Pericardium fibroblast (primary cell): ENCODE measurements at places on chromosomes 4 and X. TPM values are rescaled to one million over a fixed set of nuclear protein-coding genes. Genes with fewer than 3 reads are reported as not detected.

The GPR82 gene
- not detected in 2 replicates for total RNA-seq

The CCDC120 gene
- total RNA-seq, result 1.1 and 1.5 TPM in 2 replicates

The NSG1 gene
- 1.8 and 33.4 TPM in 2 replicates for total RNA-seq

The HDX gene
- total RNA-seq, result 0.82 and 1.9 TPM in 2 replicates

The SLITRK4 gene
- 11.2 and 13.2 TPM in 2 replicates for total RNA-seq

The GABRQ gene
- not detected in 2 replicates for total RNA-seq

The CNGA1 gene
- total RNA-seq, result not detected in 2 replicates

The DOK7 gene
- total RNA-seq, result 0.09 TPM in 1 of 2 replicates, not detected in the other

The ATRX gene
- 51.6 and 68.4 TPM in 2 replicates for total RNA-seq

The KIF4A gene
- total RNA-seq, result 0.35 and 1.5 TPM in 2 replicates
